ENCODE measurements at places on chromosomes 12 and 14.

- no peak for DNase-seq
These were observed 11.8 kb downstream of the NGB start for GRCh38 chr14:77259025-77259715.

DNA sequence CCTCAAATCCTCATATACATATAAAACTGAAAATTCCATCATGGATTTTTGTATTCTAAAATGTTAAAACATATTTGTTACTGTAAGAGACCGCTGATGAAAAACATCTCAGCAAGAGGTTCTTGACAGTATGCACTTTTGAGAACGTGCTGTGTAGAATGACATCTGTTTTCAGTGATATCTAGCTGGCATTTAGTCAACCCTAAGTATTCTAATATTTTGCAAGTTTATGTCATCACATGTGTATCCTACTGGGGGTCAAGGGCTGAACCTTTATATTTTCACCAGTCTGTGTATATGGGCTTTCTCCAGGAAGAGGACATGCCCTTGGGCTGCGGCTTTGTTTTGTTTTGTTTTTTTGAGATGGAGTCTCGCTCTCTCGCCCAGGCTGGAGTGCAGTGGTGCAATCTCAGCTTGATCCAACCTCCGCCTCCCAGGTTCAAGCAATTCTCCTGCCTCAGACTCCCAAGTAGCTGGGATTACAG lies 22.0 kb upstream of the YARS2 start:
- DNase-seq, result no peak

DNA sequence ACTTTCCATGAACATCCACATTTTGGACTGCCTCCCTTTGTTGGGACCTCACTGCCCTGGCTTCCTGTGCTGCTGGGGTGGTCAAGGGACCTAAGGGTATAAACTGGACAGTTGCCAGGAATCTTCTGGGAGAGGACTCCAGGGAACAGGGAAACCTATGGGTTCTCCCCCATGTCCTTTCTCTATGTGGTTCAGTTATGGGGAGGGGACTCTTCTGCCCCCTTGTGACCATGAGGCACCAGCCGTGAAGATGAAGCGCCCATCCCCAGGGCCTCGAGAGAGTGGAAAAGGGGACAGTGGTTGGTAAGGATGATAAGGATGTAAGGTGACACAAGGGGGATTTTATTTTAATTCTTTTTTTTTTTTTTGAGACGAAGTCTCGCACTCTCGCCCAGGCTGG lies 177.0 kb upstream of the TMEM132C start:
- DNase-seq, result no peak

DNA sequence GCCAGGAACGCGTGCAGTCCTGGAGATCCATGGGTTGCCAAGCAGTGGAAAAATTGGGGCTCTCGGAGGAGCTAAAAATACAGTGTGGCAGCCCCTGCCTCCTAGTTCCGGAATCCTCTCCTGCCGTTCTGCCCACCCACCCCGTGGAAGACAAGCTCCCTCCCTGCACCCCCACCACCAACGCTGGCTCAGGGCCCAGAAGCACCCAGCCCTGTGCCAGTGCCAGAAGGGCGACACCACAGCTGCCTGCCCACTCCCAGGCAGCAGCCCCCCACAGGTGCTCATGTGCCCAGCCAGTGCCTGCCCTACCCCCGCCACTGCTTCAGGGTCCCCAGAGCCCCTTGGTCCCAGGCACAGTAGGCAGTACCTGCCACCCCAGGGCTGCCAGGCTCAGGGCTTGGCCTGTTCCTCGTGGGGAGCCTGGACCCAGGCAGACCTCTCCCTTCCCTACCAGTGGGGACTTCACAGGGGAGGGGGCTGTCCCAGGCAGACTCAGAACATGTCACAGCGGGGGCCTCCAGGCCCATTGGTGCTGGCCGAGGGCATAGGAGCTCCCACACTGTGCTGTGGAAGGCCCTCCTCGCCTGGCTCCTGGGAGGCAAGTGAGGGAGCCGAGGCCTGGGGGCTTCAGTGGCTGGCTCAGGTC lies 7.4 kb downstream of the INF2 start:
- DNase-seq, result no peak

DNA sequence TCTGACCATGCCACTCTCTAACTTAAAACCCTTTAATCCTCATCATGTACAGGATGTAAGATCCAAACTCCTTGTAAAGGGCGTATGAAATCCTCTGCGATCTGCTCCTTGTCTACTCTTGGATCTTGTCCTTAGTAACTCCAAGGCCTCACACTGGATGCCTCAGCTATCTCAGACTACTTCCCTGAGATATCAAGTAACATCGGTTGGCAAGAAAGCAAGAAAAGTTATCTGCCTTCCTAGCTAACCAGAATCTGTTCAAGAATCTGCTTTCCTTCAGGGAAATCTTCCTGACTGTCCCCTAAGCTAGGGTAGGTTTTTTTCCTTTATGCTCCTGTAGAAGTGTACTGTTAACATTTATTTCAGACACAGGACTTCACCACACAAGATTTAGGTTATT lies 82.6 kb downstream of the TAOK3 start:
- DNase-seq, result no peak

DNA sequence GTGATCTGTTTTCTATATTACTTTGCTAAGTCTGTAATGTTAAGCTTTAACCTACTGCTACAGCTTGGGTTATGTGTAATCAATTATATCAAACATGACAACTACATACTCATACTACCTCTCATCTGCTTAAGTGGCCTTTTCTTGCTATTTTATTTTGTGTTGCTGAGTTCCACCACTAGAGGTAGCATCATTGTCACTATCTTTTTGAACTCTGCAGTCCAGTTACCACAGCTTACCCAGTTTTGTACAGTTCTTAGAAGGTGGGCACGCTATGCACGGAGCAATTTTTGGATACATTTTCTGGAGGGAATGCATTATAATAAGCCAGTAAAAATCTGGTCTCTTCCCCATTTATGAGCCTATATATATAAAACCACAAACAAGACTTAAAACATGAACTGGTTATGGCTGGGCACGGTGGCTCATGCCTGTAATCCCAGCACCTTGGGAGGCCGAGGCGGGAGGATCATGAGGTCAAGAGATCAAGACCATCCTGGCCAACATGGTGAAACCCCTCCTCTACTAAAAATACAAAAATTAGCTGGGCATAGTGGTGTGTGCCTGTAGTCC lies 48.5 kb downstream of the SAV1 start:
- no peak for DNase-seq

GRCh38 chr12:51970904-51971646 lies 19.6 kb downstream of the ACVR1B start:
- DNase-seq, result no peak

GRCh38 chr14:21103411-21103709 lies 2.5 kb downstream of the TMEM253 start:
- DNase-seq, result no peak

- DNase-seq, result no peak
These were observed 273.0 kb upstream of the SFSWAP start for GRCh38 chr12:131437706-131438492.

DNA sequence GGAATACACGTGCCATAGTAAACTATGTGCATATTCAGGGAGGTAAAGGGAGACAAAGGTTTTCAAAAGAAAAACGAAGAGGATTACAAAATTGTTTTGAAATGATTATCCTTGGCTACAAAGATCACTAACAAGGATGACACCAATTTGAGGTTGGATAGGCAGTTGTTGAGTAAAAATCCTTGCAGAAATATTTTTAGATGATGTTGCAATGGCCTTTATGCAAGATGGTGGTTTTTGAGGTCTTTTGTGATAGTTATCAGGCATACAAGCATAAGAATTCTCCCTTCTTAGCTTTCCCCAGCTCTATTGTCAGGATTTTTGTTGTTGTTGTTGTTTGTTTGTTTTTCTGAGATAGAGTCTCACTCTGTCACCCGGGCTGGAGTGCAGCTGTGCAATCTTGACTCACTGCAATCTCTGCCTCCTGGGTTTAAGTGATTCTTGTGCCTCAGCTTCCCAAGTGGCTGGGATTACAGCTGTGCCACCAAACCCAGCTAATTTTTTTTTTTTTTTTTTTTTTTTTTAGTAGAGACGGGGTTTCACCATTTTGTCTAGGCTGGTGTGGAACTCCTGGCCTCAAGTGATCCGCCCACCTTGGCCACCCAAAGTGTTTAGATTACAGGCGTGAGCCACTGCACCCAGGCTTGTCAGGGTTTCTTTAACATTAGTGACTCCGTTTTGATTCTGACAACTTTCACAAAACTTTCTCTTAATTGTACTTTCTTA lies 7.8 kb downstream of the RNASE1 start:
- DNase-seq, result no peak

GRCh38 chr14:25750436-25750835 lies 700.5 kb upstream of the STXBP6 start:
- DNase-seq, result no peak

GRCh38 chr12:8904665-8905064 lies 9.6 kb upstream of the PHC1 start:
- no peak for DNase-seq

- DNase-seq, result no peak
These were observed 61.7 kb upstream of the BCL2L14 start for GRCh38 chr12:12008931-12009611.

GRCh38 chr12:79597910-79598309 lies 92.9 kb downstream of the PAWR start:
- no peak for DNase-seq

DNA sequence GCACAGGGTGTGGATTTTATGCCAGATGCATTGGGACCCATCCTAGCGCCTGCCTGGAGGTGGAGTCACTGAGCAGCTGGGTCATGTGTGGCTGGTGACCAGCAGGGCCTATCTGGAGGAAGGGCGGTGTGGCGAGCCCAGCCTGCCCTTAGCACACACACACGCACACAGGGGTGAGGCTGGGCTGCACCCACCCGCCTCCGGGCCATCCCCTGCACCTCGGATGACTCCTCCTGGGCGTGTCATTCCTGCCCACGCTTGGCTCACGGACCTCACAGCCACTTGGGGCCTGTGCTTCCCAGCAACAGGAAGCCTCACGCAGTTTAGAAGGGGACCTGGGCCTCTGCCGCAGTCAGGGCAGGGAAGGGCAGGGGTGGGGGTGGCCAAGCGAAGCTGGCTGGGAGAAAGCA lies 36.2 kb upstream of the FZD10 start:
- DNase-seq, result no peak

GRCh38 chr12:49264466-49264872 lies 413 bp upstream of the TUBA1C start:
- no peak for DNase-seq

- no peak for DNase-seq
These were observed 506.1 kb downstream of the RMST start for GRCh38 chr12:97968641-97969197.

DNA sequence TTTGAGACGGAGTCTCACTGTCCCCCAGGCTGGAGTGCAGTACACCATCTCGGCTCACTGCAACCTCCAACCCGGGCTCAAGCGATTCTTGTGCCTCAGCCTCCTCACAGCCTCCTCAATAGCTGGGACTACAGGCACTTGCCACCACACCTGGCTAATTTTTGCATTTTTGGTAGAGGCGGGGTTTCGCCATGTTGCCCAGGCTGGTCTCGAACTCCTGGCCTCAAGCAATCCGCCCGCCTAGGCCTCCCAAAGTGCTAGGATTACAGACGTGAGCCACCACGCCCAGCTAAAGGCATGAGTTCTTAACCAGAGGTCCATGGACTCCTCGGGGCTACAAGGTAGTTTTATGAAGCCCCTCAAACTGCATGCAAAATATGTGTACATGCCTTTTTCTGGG lies 2.1 kb downstream of the SARNP start:
- no peak for DNase-seq

- no peak for DNase-seq
These were observed 286.9 kb downstream of the ERC1 start for GRCh38 chr12:1277905-1278304.

GRCh38 chr12:15472036-15472435 lies 149.7 kb downstream of the PTPRO start:
- DNase-seq, result no peak

GRCh38 chr12:130031571-130032189 lies 127.9 kb upstream of the TMEM132D start:
- no peak for DNase-seq

GRCh38 chr14:64790478-64790877 lies 86.3 kb downstream of the PLEKHG3 start:
- no peak for DNase-seq

- peak; percentile 66 for DNase-seq
These were observed 55.2 kb downstream of the EFCAB11 start for GRCh38 chr14:89899291-89899690.

DNA sequence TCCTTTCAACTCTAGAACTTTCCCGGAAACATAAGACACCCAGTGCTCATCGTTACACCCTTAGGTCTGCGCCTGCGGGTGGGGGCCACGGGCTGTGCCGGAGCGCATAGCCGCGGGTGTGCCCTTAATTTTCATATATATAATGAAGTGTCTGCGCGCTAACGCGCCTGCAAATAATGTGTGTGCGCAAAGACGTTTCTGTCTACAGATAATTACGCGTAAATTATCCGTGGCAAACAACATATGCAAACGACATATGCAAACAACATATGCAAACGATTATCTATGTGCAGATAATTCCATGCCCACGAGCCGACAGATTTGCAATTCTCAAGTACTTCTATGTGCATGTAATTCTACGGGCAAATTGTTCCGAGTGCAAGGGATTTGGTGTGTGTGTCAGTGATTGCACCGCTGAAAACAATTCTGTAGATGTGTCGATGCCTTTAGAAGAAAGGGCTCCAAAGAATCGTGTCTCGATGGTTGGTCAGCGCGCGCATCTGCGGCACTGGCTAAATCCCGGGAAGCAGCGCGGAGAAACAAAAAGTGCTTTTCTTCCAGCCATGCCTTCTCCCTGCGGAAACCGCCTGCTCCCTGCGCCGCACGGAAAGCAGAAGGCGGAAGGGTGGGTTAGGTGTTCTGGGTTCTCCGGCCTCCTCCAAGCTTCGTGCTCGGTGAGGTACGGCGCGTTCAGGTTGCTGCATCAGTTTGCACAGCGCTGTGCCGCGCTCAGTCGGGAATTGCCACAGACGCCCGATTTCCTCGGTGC lies 34.5 kb upstream of the TBX5 start:
- no peak for DNase-seq

GRCh38 chr12:123059500-123059899 lies 79.0 kb downstream of the ARL6IP4 start:
- no peak for DNase-seq

DNA sequence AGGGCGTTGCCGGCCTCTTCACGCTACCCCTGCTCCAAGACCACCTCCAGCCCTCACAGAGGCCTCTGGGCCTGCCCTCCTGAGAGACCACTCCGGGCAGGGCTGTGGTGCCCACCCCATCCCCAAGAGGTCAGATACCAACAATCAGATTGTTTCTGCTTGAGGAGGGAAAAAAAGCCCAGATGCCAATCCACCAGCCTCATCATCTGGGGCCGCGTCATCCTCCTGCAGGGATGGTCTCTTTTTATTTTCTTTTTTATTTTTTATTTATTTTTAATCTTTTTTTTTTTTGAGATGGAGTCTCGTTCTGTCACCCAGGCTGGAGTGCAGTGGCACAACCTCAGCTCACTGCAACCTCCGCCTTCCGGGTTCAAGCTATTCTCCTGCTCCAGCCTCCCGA lies 93.4 kb downstream of the FBXL14 start:
- no peak for DNase-seq

Data from fibroblast of skin of left biceps (primary cell).